Stimulated activated CD4-positive, alpha-beta T cell treated with anti-CD3 and anti-CD28 coated beads, Interleukin-4, amount 100 ng/mL, for 1 hour (primary cell): ENCODE measurements at places on chromosomes 12 and 14.
A peak's percentile ranks its signal among the peaks of the same experiment; 100 is the strongest.

DNA sequence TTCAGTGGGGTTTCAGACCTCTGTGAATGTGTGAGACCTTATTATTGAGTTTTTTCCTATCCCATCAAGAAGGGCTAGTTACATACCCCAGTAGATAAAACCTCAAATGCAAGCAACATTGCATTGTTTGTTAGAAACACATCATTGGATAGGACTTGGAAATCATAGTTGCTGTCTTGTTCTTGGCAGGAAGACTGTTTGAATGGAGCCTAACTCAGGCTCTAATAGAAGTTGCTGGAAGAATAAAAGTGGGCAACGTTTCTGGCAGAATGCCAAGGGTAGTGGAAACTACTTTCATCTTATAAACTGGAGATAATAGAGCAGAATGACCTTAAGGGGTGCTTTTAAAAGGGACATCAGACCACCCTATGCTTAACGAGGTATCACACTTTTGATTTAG lies 9.9 kb upstream of the PTHLH start:
- DNase-seq, result no peak

- no peak for DNase-seq
These were observed 125.7 kb upstream of the GRIP1 start for GRCh38 chr12:66804563-66804974.

DNA sequence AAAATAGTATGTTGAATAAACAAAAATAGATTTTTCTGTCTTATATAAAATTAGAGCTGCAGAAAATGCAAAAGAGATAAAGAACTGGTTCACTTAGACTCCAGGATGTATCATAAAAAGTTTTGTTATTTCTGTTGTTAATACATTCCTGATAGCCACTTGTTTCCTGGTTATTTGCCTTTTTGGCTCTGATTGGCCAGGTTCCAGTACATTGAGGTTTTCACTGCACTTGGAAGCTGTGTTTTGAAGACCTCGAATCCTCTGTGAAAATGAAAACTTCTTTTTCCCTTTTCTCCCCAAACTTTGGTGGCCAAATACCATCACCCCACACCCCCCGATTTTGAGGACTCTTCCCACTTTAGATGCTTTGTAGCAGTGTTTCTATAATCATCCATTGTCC lies 525.3 kb downstream of the MED13L start:
- DNase-seq, result no peak

DNA sequence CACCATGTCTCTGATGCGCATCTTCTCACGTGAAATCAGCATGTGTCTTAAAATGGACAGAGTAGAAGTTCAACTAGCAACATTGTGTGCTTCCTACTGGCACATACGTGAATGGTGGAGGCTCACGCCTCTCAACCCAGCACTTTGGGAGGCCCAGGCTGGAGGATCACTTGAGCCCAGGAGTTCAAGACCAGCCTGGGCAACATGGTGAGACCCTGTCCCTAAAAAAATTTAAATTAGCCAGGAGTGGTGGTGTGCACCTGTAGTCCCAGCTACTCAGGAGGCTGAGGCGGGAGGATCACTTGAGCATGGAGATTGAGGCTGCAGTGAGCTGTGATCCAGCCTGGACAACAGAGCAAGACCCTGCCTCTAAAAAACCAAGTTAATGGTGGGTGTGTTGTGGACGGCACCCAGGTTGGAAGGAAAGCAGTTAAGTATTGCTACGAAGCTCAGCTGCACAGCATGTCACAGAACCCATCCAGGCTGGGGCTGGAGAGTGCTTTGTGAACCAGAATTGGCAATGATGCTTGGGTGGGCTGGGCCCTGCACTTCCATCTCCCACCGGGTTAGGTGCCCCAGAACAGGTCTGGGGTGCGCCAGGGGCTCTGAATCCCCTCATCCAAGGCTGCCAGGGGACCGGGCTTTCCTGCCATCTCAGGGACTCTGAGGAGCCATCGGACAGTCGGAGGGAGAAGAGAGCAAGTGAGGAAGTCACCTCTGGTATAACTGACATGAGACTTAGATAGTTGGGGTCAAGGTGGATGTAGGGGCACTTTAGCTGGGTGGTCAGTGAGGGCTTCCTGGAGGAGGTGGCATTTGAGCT lies 33.0 kb upstream of the ULK1 start:
- no peak for DNase-seq

GRCh38 chr12:98990648-98991047 lies 345.6 kb downstream of the APAF1 start:
- DNase-seq, result no peak

DNA sequence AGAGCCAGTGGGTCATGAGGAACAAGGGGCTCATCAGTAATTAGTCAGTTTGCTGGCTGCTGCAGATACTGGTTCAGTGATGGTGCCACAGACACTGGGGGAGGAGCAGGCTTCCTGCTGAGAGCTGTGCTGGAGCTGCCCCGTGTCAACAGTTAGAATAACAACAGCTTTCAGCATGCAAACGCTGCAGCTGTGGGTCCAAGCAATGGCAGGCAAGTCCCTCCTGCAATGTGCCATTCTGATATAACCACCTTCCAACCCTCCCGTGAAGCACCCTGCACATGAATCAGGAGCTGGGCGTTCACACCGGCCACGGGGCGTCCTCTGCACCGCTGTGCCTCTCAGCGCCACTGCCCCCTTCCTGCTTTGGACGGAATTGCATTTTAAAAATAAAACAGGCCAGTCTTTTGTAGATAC lies 258.4 kb upstream of the SFSWAP start:
- DNase-seq, result peak; percentile 11

GRCh38 chr14:68695326-68695768 lies 97.5 kb downstream of the ZFP36L1 start:
- DNase-seq, result no peak

DNA sequence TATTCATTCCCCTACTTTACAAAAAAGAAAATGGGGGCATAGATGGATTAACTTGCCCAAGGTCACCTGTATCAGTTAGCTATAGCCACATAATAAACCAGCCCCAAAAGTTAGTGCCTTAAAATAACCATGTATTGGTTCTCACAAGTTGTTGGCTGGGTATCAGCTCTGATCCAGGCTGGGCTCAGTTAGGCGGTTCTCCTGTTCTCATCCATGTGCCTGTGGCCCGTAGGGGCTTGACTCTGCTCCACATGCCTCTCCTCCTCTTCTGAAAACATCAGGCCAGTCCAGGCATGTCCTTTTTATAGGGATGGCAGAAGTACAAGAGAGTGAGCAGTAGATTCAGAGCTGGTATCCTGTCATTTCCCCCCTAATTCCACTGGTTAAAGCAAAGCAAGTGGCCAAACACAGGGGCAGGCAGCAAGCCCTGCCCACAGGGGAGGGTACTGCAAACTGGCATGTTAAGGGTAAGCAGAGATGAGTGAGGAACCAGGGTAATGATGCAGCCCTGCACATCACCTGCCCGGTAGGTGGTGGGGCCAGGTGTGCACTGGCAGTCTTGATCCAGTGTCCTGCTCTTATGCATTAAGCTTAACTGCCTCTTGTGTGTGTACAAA lies 47.9 kb upstream of the TUNAR start:
- no peak for DNase-seq

- DNase-seq, result peak; percentile 76
These were observed at the start of gene CPM for GRCh38 chr12:68932961-68933893. TSS of gene CPM (minus strand) at chr12:68933171. CDS start at chr12:68932837, 334 bp downstream.

- DNase-seq, result peak; percentile 18
These were observed 6.2 kb downstream of the FOXJ2 start for GRCh38 chr12:8038659-8039114.

DNA sequence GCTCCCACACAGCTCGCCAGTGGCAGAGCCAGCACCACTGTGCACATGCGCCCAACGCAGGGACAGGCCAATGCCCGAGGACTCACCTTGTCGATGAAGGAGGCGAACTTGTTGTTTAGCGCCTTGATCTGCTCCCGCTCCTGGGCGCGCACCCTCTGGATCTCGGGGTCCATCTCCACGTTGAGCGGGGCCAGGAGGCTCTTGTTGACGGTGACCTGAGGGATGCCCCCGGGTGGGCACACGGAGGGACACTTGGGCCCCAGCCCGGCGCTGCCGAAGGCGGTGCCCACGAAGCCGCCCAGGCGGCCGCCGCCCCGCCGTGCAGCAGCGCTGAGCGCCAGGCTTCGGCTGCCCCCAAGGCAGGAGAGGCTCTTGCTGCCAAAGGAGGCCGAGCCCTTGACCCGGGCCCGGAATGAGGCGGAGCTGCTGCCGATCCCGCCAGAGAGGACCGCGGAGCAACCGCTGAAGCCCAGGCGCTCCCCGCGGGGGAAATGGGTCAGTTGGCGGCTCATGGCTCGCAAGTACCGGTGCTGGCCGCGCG lies at the start of gene KRT72:
TSS of gene KRT72 (minus strand) at position 523 of the 541 bp plus-strand sequence. CDS start at position 512, 11 bp downstream.
- no peak for DNase-seq

DNA sequence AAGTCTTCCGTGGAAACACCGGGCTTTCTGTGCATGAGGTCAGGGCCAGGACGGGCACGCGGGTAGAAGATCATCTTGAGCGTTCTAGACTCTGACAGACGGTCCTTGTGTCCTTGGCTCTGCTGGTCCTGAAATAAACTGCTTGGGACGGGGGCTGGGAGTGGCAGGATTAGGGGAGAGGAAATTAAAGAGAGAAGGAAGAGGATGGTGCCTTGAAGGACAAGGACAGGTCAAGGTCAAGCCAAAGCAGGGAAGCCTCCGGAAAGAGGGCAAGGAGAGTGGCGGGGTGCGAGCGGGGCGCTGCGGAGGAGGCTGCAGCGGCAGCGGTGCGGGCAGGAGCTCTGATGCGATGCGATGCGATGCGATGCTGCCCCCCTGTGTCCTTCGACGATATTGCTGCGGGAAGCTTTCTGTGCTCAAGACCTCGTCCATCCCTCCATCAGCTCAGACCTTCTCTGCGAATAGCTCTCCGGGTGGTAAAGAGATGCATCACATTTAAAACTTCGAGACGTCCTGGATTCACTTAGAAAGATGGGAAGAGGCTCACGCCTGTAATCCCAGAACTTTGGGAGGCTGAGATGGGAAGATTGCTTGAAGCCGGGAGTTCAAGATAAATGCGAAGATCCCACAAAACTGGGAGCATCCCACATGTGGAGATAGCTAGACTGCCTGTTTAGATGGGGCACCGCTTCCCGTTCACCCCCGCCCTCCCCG lies 110.1 kb upstream of the TMEM132D start:
- DNase-seq, result peak; percentile 35

DNA sequence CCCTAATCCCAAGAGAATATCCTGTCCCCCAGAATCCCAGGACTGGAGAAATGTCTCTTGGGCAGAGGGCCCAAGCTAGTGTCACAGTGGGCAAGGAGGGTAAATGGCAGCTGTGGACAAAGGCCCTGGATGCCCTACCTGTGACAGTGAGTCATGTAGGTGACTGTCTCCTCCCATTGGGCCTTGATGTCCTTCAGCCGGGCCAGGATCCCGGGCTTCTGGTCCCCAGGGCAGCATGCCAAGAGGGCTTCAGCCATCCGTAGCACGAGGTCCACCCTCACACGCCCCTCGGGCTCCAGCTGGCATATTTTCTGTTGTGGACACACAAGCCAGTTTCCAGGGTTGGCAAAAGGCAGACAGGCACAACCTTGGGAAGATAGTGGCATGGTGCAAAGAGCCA lies 48.8 kb downstream of the SYNE3 start:
- no peak for DNase-seq

- no peak for DNase-seq
These were observed 3.2 kb downstream of the KRT86 start for GRCh38 chr12:52277486-52278245.

GRCh38 chr12:124388038-124388671 lies 93.3 kb downstream of the RFLNA start:
- no peak for DNase-seq

DNA sequence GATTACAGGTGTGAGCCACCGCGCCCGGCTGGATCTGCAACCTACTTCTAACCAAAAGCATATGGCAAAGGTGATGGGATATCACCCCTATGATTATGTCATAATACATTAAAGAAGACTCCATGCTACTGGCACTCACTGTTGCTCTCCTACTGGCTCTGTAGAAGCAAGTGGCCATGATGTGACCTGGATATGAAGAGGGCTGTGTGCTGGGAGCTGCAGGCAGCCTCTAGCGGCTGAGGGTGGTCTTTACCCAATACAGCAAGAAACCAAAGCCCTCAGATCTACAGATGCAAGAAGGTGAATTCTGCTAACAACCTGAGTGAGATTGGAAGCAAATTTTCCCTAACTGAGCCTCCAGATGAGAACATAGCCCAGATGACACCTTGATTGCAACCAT lies 34.2 kb upstream of the TRIM9 start:
- DNase-seq, result no peak

DNA sequence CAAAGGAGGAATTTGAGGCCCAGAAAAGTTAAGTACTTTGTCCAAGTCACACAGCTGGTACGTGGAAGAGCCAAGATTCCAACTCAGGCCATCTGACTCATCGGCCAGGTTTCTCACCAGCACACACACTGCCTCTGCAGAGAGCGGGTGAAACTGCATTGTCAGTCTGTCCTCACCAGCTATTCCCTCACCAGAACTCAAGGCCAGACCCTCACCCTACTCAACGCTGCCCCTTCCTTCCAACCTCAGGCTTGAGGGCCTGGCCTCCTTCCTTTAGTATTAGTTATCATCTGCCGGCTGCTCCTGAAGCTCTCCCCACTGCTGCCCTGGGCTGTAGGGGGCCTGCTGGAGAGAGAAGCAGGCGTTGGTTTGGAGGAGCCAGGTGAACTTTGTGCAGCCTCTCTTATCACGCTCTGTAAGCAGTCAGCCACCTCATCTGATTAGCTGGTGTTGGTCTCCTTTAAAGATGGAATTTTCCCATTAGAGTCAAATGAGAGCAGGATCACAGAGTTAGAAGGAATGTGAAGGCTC lies 16.6 kb upstream of the PLEK2 start:
- DNase-seq, result no peak

- no peak for DNase-seq
These were observed 12.0 kb upstream of the PRIMA1 start for GRCh38 chr14:93799989-93800921.

DNA sequence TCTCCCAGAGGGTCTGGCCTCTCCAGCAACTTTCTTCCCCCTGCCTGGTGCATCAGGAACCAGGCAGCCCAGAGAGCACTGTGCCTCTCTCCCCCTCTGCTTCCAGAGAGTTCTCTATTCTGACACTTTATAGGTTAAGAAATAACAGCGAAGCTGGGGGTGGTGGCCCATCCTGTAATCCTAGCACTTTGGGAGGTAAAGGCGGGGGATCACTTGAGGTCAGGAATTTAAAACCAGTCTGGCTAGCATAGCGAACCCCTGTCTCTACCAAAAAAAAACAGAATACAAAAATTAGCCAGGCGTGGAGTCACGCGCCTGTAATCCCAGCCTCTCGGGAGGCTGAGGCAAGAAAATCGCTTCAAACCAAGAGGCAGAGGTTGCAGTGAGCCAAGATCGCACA lies 58.3 kb downstream of the ESRRB start:
- no peak for DNase-seq

DNA sequence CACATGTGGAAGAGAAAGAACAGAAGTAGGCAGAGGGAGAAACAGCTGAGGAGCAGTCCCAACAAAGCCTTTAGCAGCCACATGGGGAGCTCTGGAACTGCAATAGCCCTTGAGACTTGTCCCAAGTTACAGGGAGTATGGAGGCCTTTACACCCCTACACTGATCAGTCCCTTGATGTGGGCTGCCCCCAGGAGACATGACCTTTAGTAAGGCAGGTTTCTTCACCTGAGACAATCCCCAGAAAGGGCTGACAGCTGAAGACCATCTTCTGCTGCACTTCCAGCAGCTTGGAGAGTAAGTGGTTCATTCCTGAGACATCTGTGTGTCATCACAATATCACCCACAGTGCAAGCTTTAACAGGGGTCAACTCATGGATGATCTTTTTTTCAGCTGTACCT lies 8.6 kb upstream of the SNAPC1 start:
- DNase-seq, result no peak

GRCh38 chr12:2198005-2198501 lies 145.3 kb downstream of the CACNA1C start:
- DNase-seq, result no peak

GRCh38 chr14:67736771-67737170 lies 35.1 kb downstream of the RDH12 start:
- no peak for DNase-seq
